ENCODE measurements at places on chromosomes 2 and 18.

DNA sequence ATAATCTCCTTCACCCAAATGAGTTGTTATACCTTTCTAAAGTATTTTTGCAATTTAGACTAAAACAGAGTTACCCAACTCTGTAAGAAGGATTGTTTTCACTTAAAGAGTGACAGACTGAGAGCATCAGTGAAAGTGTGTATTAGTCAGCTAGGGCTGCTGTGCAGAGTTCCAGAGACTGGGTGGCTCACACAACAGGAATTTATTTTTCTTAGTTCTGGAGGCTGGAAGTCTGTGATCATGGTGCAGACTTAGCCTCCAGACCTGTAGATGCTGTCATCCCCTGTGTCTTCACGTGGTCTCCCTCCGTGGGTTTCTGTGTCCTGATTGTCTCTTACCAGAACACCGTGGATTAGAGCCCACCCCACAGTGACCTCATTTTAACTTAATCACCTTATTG, 40.0 kb downstream of the BCL2L11 start:
- no peak for DNase-seq

DNA sequence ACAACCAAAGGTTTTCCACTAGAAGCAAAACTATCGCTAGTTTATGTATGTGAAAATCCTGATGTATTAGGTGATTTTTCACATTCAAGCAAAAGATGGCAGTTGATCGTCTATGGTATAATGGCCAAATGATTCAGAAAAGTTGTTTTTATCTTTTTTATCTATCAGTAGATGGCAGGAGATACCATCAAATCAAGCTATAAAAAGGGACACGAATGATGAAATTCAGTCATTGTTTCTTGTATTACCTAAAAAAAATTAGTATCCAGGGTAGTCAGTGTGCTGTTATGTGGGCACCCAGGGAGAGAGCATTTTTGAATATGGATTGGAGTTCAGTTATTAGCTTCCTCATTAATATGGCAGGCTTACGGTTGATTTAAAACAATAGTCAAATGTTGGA, 22.9 kb upstream of the CAVIN2 start:
- DNase-seq, result no peak

DNA sequence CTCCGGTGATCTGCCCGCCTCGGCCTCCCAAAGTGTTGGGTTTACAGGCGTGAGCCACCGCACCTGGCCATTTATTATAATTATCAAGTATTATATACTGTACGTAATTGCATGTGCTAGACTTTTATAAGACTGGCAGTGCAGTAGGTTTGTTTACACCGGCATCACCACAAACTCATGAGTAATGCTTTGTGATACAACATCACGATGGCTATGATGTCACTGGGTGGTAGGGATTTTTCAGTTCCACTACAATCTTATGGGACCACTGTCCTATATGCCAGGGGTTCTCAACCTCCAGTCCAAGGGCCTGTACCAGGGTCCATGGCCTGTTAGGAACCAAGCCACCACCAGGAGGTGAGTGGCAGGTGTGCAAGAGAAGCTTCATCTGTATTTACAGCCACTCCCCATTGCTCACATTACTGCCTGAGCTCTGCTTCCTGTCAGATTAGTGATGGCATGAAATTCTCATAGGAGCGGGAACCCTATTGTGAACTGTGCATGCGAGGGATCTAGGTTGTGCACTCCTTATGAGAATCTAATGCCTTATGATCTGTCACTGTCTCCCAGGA, 9.4 kb downstream of the SCYGR4 start:
- no peak for DNase-seq

DNA sequence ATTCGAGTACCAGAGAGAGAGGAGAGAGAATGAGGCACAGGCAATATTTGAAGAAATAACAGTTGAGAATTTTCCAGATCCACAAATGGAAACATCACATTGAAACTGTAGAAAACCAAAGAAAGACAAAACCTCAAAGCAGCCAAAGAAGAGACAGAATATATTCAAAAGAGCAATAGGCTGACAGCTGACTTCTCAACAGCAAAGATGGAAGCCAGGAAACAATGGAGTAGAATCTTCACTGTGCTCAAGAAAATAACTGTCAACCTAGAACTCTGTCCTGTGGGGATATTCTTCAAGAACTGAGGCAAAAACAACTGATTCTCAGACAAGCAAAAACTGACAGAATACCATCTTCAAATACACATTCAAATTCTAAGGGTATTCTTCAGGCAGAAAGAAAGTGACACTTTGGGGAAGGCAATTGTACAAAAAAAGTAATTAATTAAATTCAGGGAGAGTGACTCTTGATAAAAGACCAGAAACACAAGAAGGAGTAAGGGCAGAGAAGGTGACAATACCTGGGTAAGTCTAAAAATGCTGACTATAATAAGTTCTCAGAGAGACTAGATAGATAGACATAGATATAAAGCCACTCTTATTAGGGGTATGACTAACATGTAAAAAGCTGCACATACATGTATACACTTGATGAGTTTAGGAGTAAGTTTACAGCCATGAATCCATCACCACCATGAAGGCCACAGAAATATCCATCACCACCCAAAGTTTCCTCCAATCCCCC, 25.6 kb downstream of the ANKMY1 start:
- no peak for DNase-seq

- no peak for DNase-seq
Observed at GRCh38 chr2:222451224-222451674, 26.9 kb downstream of the SGPP2 start.

GRCh38 chr2:15561574-15562344, 625 bp upstream of the NBAS start:
- peak; percentile 100 for DNase-seq

DNA sequence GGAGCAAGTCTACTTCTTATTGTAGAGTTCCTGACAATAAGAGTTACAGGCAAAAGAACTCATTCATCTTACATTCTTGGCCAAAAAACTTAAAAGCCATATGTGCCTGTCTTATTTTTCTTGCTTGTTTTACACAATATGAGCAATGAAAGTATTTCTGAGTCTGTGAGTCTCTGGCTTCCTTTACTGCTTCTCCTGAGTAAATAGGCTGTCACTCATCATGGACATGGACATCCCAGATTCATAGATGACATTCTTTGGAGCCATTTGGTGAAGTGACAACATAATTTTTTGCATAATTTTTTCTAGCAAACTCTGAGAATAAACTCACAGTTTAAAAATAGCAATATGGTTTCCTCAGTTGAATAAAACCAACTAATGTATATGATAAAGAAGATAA, 179.3 kb downstream of the SNTG2 start:
- no peak for DNase-seq

GRCh38 chr2:156349605-156350004, 17.1 kb upstream of the NR4A2 start:
- DNase-seq, result no peak

DNA sequence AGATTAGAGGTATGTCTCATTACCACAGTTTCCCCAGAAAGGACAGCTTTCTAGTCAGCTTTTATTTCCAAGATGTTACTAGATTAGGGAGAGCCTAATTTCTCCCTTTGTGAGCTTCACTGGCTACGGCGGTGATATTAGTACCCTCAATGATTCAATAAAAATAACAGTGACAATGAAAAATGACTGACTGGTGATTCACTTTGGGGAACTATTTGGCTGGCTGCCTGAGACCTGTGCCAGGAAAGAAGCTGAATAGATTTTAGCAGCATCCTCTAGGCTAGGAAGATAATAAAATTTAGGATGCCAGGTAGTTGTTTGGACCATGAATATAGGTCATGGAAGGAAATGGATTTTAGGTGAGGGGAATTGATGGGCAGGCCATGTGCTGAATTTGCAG, 178.7 kb downstream of the FMNL2 start:
- DNase-seq, result no peak

- DNase-seq, result no peak
Observed at GRCh38 chr2:2466534-2466933, 135.5 kb upstream of the MYT1L start.

- DNase-seq, result no peak
Observed at GRCh38 chr2:240856151-240856980, 12.3 kb upstream of the AGXT start.
